ENCODE measurements at places on chromosomes 2 and 18.

DNA sequence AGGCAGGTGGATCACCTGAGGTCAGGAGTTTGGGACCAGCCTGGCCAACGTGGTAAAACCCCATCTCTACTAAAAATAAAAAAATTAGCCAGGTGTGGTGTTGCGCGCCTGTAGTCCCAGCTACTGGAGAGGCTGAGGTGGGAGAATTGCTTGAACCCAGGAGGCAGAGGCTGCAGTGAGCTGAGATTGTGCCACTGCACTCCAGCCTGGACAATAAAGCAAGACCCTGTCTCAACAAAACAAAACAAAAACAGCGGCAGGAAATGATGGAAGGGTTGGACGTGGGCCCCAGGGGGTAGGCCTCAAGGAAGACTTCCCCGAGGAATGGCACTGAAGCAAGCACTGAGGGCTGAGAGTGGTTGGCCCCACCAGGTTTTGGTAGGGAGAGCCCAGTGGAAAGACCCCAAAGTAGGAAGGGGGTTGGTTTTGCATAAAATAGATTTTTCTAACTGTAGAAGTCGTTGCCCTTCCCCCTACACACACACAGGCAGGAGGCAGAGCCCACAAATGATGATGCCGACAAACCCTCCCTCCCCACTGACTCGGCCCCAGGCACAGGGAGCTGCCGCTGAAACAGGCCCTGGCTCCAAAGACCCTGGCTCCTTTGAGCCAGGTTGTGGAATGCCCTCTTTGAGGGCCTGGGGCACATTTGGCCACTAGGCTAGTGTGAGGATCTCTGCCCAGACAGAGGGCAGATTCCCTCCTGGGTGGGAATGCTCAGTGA lies 104.8 kb downstream of the CABLES1 start:
- DNase-seq: no peak

DNA sequence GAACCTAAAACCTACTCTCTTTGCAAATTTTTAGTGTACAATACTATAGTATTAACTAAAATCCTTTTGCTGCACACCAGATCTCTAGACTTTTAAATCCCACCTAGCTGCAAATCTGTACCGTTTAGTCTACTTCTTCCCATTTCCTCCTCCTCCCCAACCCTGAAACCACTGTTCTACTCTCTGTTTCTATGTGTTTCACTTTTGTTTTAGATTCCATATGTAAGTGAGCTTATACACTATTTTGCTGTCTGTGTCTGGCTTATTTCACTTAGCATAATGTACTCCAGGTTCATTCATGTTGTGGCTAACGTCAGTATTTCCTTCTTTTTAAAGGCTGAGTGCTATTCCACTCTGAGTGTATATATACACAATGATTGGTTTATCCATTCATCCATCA lies 18.4 kb upstream of the DSC2 start:
- no peak for DNase-seq

- no peak for DNase-seq
Observed at GRCh38 chr2:9937968-9938367, 13.5 kb upstream of the GRHL1 start.

GRCh38 chr2:157692768-157693167 lies 64.1 kb upstream of the ACVR1C start:
- no peak for DNase-seq

GRCh38 chr2:175627405-175627804 lies 374.7 kb downstream of the LNPK start:
- DNase-seq: no peak

- no peak for DNase-seq
Observed at GRCh38 chr2:52220393-52220792, 1188.5 kb upstream of the NRXN1 start.

DNA sequence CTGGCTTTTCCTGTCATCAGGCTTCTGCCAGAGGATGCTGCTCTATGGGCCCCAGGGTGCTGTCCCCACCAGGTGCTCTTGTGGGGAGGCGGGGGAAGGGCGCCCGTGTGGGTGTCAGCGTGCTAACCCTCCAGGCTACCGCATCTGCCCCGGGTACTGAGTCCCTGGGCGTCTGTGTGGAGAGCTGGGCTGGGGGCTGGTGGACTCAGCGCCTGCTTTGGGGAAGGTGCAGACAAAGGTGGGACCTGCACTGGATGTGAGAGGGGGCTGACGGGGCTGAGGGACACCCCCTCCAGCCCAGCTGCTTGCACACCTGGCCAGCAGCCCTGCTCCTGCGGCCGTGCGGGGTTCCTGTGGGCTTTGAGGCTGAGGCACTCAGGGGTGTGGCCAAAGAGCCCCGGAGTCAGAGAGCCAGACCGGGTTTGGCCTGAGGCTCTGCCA lies 120.7 kb upstream of the PXDN start:
- DNase-seq: no peak

- DNase-seq: no peak
Observed at GRCh38 chr18:2302628-2303516, 268.4 kb downstream of the METTL4 start.

DNA sequence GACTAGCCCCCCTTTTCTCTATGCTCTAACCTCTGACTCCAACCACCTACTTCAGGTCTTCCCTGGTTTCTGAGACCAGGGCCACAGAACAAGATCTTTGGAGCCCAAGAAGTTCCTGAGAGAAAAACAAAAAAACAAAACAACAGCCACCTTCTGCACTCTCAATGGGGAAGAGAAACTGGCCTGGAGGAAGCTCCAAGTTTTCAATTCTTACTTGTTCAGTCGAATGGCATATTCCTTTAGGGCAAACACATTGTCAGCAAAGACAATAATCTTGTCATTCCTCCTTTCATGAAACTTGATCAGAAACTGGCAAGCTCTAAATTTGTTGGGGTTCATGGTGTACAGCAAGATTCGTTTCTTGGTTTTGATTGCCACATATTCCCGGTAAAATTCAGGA lies 15.0 kb downstream of the ERCC3 start:
- DNase-seq: no peak

DNA sequence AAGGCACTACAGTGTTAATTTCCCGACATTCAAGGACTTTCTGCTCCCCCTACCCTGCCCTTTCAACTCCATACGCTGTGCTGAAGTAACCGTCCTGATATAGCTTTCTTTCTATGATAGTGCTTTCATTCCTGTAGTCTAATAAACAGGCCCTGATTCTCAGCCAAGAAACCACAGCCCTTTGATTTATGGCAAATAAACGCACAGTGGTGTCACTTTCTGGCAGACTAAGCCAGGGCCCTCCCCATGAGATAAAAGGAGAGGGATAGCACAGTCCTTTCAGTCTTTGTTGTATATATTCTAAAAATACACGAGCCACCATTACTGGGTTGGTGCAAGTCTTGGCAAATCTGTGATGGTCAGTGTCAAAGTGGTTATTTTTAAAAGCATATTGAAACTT lies 291.2 kb downstream of the ALPK2 start:
- no peak for DNase-seq

GRCh38 chr2:98376996-98377395 lies 30.7 kb downstream of the CNGA3 start:
- no peak for DNase-seq

Measured in activated CD4-positive, alpha-beta T cell treated with anti-CD3 and anti-CD28 coated beads, Interleukin-2, Interleukin-4, amounts not matched to agents 100 ng/mL and 50 ng/mL, durations not matched to agents 16 hours and 8 hours (primary cell).